ENCODE measurements at places on chromosomes 4 and X. TPM values are rescaled to one million over a fixed set of nuclear protein-coding genes. Genes with fewer than 3 reads are reported as not detected.

- no peak for DNase-seq
Observed at GRCh38 chr4:37453281-37453998, 208.9 kb downstream of the NWD2 start.

GRCh38 chr4:180810581-180810980 is 1432.6 kb upstream of the TENM3 start:
- DNase-seq: no peak

- DNase-seq: no peak
Observed at GRCh38 chrX:121455890-121456289, 408.5 kb downstream of the GLUD2 start.

GRCh38 chr4:76156635-76157034 is 8.4 kb upstream of the NUP54 start:
- no peak for DNase-seq

GRCh38 chr4:166482758-166483157 is 609.7 kb downstream of the TLL1 start:
- no peak for DNase-seq

DNA sequence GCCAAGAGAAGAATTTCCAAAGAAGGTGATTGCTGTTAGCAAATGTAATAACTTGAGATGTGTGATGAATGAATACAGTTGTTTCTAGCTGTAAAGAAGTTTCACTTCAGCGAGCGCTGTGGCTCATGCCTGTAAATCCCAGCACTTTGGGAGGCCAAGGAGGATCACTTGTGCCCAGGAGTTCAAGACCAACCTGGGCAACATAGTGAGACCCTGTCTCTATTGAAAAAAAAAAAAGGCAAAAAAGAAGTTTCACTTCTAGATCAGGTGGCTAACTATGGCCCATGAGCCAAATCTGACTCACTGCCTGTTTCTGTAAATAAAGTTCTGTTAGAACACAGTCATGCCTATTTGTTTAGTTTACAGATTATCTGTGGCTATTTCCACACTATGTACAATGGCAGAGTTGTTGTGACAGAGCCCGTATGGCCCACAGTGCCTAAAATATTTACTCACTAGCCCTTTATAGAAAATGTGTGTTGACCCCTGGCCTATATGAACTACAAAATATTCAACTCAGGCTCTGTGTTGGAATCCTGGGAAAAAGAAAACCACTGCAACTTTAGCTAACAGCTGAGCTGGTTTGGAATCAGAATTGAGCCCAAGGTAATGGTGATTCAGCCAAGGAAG is 54.1 kb upstream of the PRPS1 start:
- no peak for DNase-seq

DNA sequence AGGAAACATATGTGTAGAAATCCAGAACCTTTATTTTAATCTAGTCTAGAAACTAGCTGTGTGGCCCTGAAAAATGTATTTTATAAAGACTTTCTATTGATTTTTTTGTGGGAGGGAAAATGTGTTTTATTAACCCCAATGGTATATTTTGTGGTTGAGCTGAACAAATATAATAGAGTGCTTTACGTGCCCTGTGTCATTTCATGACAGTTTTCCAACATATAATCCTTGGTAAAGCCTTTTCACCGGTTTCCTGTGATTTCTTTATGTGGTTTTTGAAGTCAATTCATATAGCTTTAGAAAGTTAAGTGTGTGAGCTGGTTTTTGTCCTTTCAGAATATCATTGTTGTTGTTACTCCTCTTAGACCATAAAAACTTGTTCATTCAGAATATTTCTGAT is 375.7 kb downstream of the ADGRL3 start:
- no peak for DNase-seq

- no peak for DNase-seq
Observed at GRCh38 chr4:153152501-153153338, 51.5 kb upstream of the TRIM2 start.

DNA sequence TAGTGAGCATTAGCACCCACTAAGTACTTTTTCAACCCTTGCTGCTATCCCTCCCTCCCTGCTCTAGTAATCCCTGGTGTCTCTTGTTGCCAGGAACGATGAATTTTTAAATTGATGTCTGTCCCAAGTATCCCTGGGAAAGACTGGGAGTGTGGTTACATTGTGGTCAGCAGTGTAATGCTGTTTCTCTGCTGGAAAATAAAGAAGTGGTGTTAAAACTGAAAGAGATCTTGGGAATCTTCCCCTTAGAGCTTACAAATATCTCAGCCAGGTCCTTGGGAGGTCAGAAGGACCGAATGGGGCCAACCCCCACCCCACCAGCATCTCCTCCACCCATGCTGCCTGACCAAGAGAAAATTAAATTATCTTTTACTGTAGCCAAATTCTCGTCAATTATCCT is 174.5 kb upstream of the MXRA5 start:
- DNase-seq: no peak

The TCP11X2 gene
- total RNA-seq: not detected

The MAGEA1 gene
- not detected for total RNA-seq

The ITM2A gene
- 6.3 TPM for total RNA-seq

The UGT8 gene
- total RNA-seq: 11.6 TPM
